ENCODE measurements at places on chromosomes 6 and 20.

DNA sequence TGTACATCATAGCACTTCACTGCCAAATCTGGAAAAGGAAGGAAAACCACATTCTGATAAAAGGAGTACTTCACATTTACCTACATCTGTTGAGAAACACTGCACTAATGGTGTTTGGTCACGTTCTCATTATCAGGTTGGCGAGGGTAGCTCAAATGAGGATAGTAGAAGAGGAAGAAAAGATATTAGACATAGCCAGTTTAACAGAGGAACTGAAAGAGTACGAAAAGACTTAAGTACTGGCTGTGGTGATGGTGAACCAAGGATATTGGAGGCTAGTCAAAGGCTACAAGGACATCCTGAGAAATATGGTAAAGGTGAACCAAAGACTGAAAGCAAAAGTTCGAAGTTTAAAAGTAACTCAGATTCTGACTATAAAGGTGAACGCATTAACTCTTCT, 32.0 kb upstream of the GJA10 start:
- DNase-seq, result no peak

- no peak for DNase-seq
Observed at GRCh38 chr6:29462022-29462421, 5.1 kb downstream of the OR2H1 start.

GRCh38 chr20:50678169-50678898, 13.0 kb downstream of the RIPOR3 start:
- no peak for DNase-seq

DNA sequence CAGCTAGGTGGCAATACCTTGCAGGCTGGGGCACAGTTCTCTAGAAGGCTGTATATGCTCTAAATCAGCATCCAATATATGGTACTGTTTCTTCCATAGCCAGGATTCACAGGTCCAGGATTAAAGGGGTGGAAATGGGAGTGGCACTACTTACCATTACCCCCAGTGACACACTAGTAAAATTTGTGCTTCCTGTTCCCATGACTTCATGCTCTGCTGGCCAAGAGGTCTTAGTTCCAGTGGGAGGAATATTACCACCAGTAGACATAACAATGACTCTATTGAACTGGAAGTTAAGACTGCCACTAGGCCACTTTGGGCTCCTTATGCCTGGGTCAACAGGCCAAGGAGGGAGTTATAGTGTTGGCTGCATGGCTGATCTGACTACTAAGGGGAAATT, 174.3 kb upstream of the TNFAIP3 start:
- DNase-seq, result no peak

- DNase-seq, result no peak
Observed at GRCh38 chr20:10578607-10579006, 95.2 kb downstream of the JAG1 start.

- DNase-seq, result no peak
Observed at GRCh38 chr6:10177704-10178103, 237.2 kb downstream of the TFAP2A start.

- DNase-seq, result no peak
Observed at GRCh38 chr6:52584203-52584602, 7.3 kb upstream of the TRAM2 start.

All from eye (tissue), 1 donor.